Fibroblast of the aortic adventitia (primary cell): ENCODE measurements at places on chromosomes 1 and 21. TPM values are rescaled to one million over a fixed set of nuclear protein-coding genes. Genes with fewer than 3 reads are reported as not detected.

The RAD54L gene
- 0.90 and 9.7 TPM in 2 replicates for total RNA-seq

The IGFN1 gene
- total RNA-seq: under 0.01 and 0.74 TPM in 2 replicates

The RHD gene
- not detected in 2 replicates for total RNA-seq

The S100B gene
- total RNA-seq: 1.1 and 1.2 TPM in 2 replicates

The DNALI1 gene
- total RNA-seq: 7.4 and 13.7 TPM in 2 replicates

The PLA2G2F gene
- not detected in 2 replicates for total RNA-seq

The PLPP3 gene
- total RNA-seq: 45.7 and 270 TPM in 2 replicates

The TIE1 gene
- total RNA-seq: 0.81 and 5.2 TPM in 2 replicates

The PRR9 gene
- not detected in 2 replicates for total RNA-seq
